ENCODE measurements at places on chromosomes 4 and X. TPM values are rescaled to one million over a fixed set of nuclear protein-coding genes. Genes with fewer than 3 reads are reported as not detected.

- H3K4me3 ChIP-seq, result no peak overlapping the region
- H3K27me3 ChIP-seq, result no peaks in the 10 kb centered on the region
- H3K36me3 ChIP-seq, result no peaks in the 10 kb centered on the region
- DNase-seq, result no peak
Observed at GRCh38 chrX:41823402-41823801, 99.4 kb downstream of the GPR82 start.

- no peaks in the 10 kb centered on the region for H3K36me3 ChIP-seq
- no peak for DNase-seq
- H3K4me3 ChIP-seq, result no peak overlapping the region
Observed at GRCh38 chrX:19270727-19271126, 73.0 kb upstream of the PDHA1 start.

- no peaks in the 10 kb centered on the region for H3K27me3 ChIP-seq
- DNase-seq, result no peak
- peaks cover 3% of the 10 kb centered on the region for H3K4me1 ChIP-seq
- H3K27ac ChIP-seq, result no peak overlapping the region
- no peaks in the 10 kb centered on the region for H3K36me3 ChIP-seq
Observed at GRCh38 chr4:183342541-183343533, 20.6 kb upstream of the CLDN24 start.

Gene CYLC1
- total RNA-seq, result not detected

DNA sequence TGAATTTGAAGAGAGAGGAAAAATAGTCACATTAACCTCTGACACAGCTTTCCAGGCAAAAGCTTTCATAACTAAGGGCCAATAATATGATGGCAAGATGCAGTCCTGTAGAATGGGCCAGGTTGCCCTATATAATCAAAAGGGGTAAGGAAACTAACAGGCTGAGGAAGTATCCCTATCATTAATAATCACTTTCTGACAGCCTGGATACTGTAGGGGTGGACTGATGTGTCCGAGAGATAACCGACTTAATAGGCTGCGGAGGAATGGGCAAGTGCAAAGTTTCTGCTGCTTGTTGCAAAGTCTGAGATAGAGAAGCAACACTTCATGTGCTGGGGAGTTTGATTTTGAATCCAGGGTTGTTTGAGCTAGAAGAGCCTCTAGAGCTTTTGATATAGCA is 94.8 kb downstream of the DNAAF6 start:
- no peaks in the 10 kb centered on the region for H3K36me3 ChIP-seq
- H3K4me1 ChIP-seq, result no peaks in the 10 kb centered on the region
- H3K4me3 ChIP-seq, result no peak overlapping the region
- no peak for DNase-seq
- H3K27ac ChIP-seq, result no peak overlapping the region

DNA sequence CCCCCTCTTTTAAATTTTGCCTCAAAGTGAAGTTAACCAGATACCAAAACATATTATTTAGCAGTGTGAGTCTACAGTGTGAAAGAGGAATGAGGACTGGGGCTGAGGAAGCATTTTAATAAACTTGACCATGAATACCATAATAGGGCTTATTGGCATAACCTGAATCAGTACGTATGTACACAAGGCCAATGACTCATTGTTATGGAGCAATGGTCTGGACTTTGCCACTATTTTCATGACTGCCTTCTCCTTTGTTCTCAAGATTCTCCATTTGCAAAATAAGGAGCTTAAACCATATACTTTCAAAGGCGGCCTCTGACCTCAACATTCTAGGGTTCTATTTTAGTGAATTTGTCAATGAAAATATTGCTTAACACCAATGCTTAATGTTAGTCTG is 102.8 kb upstream of the OR13H1 start:
- no peaks in the 10 kb centered on the region for H3K4me1 ChIP-seq
- H3K27me3 ChIP-seq, result no peaks in the 10 kb centered on the region
- no peak overlapping the region for H3K4me3 ChIP-seq
- no peaks in the 10 kb centered on the region for H3K36me3 ChIP-seq
- H3K27ac ChIP-seq, result no peak overlapping the region

Gene RIBC1
- total RNA-seq, result not detected

DNA sequence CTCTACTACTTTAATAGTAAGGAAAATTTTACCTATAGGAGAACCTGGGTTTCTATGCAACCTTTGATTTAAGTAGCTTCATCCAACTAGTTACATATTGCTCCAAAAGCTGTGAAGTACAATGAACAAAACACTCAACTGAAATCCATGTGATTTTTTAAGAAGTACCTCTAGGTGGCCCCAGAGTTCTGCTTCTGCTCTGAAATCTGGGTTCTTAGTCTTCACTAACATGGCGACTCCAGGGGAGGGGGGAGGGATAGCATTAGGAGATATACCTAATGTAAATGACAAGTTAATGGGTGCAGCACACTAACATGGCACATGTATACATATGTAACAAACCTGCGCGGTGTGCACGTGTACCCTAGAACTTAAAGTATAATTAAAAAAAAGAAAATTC is 73.4 kb upstream of the MAGEB2 start:
- no peaks in the 10 kb centered on the region for H3K4me1 ChIP-seq
- no peaks in the 10 kb centered on the region for H3K27me3 ChIP-seq
- H3K36me3 ChIP-seq, result no peaks in the 10 kb centered on the region
- H3K27ac ChIP-seq, result no peak overlapping the region
- no peak overlapping the region for H3K4me3 ChIP-seq

DNA sequence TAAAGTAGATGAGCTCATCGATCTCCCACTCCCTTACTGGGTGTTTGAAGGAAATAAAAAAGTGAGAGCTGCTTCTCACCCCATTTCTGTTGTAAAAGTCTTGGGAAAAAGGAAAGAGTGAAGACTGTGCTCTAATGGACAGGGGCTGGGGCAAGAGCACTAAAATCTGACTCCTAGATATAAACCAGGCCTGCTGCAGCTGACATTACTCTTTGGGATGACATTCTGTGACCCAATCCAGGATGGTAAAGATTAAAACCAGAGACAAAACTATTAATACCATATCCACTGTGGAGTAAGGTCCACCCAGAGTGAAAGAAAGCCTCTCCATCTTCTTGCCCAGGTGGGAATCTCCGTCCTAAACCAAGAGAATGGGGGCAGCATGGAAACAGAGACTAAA is 20.1 kb upstream of the NEUROG2 start:
- no peak overlapping the region for H3K27ac ChIP-seq
- DNase-seq, result no peak
- H3K4me1 ChIP-seq, result no peaks in the 10 kb centered on the region
- H3K36me3 ChIP-seq, result no peaks in the 10 kb centered on the region
- H3K4me3 ChIP-seq, result no peak overlapping the region

Gene ENPEP
- total RNA-seq, result 9.9 TPM

- peaks cover 5% of the 10 kb centered on the region for H3K4me1 ChIP-seq
- H3K4me3 ChIP-seq, result no peak overlapping the region
- no peaks in the 10 kb centered on the region for H3K36me3 ChIP-seq
Observed at GRCh38 chr4:109009909-109010308, 247.1 kb upstream of the ETNPPL start.

DNA sequence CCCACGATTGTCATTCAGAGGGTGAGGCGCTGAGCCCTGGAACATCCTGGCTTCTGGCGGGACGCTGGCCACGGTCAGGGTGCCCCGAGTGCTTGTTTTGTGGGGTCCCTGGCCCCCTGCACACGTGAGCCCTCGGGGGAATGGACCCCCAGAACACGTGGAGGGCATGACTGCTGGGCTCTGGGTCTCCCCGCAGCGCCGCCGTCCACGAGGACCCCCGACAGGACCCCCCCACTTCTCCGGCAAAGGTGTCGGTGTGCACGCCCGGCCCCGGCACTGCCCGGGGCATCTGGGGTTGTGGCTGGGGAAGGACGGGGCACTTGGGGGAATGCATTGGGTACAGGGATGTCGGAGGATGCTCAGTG is 13.9 kb upstream of the GTPBP6 start:
- no peaks in the 10 kb centered on the region for H3K27me3 ChIP-seq
- no peak overlapping the region for H3K27ac ChIP-seq
- H3K36me3 ChIP-seq, result no peaks in the 10 kb centered on the region
- no peak for DNase-seq
- no peak overlapping the region for H3K4me3 ChIP-seq

DNA sequence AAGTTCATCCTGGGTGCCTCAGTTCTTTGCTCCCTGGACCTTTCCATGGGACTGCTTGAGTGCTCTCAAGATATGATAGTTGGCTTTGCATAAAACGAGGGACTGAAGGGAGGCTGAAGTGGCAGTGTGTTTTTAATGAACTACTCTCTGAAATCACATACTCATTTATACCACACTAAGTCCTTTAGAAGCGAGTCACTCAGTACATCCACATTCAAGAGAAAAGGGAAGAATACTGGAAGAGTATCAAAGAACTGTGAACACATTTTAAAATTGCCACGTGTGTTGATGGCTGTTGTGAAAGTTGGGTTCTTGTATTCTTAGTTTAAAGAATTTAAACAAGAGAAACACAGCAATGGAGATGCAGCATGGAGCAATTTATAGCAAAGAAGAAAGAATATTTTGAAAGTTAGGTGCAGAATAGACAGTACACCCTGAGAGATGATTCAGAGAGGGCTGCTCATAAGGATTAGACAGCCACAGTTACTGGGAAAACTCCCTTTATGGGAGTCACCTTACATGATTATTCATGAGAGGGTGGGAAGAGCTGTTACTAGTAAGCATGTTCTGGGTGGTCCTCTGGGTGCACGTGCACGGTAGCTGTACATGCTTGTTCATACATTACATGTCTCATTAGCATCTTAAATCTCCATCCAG is 380.7 kb downstream of the ADGRL3 start:
- H3K4me3 ChIP-seq, result peak overlapping the region; percentile 40
- H3K27ac ChIP-seq, result no peak overlapping the region
- H3K27me3 ChIP-seq, result no peaks in the 10 kb centered on the region
- no peaks in the 10 kb centered on the region for H3K36me3 ChIP-seq
- H3K4me1 ChIP-seq, result peaks cover 23% of the 10 kb centered on the region
- DNase-seq, result no peak

DNA sequence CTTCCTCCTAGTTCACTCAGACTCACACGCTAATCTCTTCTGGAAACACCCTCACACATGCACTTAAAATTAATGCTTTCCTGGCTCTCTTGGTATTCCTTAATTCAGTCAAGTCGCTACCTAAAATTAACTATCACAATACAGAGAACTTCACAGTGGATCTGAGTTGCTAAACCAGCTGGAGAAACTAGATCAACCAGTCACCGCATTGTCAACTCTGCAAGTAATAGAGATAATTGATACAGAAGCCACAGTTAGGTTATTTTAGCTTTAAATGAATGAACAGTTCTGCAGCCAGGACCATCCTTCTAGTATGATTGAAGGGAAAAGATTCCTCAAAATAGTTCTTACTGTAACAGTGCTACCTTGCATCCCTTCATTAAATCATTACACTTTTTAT is 6.0 kb upstream of the TBC1D9 start:
- no peak overlapping the region for H3K4me3 ChIP-seq
- DNase-seq, result no peak

- no peaks in the 10 kb centered on the region for H3K27me3 ChIP-seq
- H3K27ac ChIP-seq, result no peak overlapping the region
- no peaks in the 10 kb centered on the region for H3K36me3 ChIP-seq
- no peak for DNase-seq
Observed at GRCh38 chr4:36029951-36030350, 214.4 kb downstream of the ARAP2 start.

- H3K27ac ChIP-seq, result no peak overlapping the region
- no peak overlapping the region for H3K4me3 ChIP-seq
- no peaks in the 10 kb centered on the region for H3K36me3 ChIP-seq
- no peaks in the 10 kb centered on the region for H3K4me1 ChIP-seq
Observed at GRCh38 chr4:173713026-173713425, 183.0 kb upstream of the HAND2 start.

GRCh38 chr4:71472946-71473345 is 134.1 kb downstream of the SLC4A4 start:
- no peak overlapping the region for H3K4me3 ChIP-seq
- DNase-seq, result no peak
- no peaks in the 10 kb centered on the region for H3K36me3 ChIP-seq
- H3K27ac ChIP-seq, result no peak overlapping the region

DNA sequence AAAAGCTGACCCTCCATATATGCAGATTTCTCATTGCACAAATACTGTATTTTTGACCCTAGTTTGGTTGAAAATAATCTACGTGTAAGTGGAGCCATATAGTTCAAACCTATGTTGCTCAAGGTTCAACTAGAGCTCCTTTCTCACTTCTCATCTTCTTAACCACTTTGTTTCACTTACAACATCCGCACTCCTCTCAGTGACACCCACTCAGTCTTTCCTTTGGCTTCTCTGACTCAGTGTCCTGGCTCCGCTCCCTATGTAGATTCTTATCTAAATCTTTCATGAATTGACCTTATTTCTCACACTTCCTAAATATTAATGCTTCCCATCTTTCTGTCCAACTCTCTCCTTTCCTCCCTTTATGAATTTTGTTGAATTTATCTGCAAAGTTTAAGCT is 32.9 kb upstream of the DKK2 start:
- H3K27me3 ChIP-seq, result no peaks in the 10 kb centered on the region
- no peak for DNase-seq
- no peak overlapping the region for H3K4me3 ChIP-seq
- H3K4me1 ChIP-seq, result no peaks in the 10 kb centered on the region
- H3K27ac ChIP-seq, result no peak overlapping the region

- no peak for DNase-seq
- no peaks in the 10 kb centered on the region for H3K27me3 ChIP-seq
- no peak overlapping the region for H3K4me3 ChIP-seq
- no peaks in the 10 kb centered on the region for H3K36me3 ChIP-seq
- no peaks in the 10 kb centered on the region for H3K4me1 ChIP-seq
Observed at GRCh38 chr4:59973492-59973891, 1226.6 kb upstream of the ADGRL3 start.

DNA sequence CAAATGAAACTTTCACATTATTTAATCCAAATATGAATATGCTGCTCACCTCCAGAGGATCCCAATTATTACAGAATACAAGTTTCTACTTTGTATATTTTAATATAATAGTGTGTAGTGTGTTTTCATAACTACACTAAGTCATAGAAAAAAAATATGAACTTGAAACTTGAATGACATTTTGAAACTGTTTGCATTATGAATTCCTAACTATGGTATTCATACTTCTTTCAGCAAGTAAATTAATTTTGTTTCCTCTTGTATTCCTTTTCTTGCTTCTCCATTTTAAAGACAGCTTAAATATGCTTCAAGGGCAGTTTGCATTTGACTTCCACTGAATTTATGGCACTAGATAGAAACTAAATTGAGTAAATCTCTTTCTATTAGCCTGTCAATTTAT is 177.1 kb downstream of the BMPR1B start:
- no peaks in the 10 kb centered on the region for H3K27me3 ChIP-seq
- no peak overlapping the region for H3K27ac ChIP-seq
- H3K36me3 ChIP-seq, result no peaks in the 10 kb centered on the region
- no peak for DNase-seq

DNA sequence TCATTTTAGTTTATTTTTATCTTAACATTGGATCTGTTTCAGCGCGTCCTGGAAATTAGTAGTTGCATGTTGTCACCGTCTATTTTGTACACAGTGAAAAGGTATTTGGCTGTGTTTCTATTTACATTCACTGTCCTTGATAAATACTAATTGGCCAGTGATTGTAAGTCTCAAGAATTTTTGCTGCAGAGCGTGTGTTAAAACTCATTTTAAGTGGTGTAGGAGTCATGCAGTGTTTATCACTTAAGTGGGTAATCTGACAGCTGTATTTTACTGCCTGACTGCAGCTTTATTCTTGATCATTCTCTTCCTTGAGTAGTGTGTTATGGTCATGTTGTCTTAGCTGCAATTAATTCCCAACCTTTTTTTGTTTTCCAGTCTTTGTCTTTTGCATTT is 9.8 kb downstream of the GUCY1A1 start:
- peak overlapping the region; percentile 66 for H3K27ac ChIP-seq
- no peak for DNase-seq
- no peaks in the 10 kb centered on the region for H3K36me3 ChIP-seq

Measured in thoracic aorta (tissue), 2 donors.